ENCODE measurements at places on chromosomes 3 and 15.

DNA sequence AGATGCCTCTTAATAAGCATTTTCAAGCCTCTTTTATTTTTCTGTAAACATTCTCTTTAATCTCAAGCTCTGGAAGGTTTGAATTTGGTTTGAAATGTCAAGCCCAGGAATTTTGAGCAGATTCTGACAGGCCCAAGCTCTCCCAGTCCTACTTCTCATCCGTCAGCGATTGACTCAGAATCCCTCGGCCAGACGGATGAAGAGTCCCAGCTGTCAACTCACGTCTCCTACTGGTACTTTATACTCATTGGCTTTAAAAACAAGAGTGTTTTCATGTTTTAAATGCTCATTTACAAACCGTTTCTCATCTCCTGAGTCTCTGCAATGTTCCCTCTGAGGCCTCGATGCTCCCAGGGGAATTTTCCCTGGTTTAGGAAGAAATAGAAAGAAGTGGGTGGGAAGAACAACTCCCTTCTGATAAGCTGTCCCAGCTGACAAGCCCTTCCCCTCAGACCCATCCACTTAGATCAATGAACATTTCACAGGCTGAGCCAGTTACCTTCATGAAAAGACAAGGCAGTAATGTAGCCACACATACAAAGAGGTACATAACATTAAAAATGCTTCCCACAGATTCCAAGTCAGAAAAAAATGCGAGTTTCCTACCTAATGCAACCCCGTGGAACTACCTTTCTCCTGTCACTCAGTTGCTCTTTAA lies 478.2 kb upstream of the DPH6 start:
- H3K4me3 ChIP-seq = no peak overlapping the region
- peak; percentile 24 for DNase-seq
- H3K27ac ChIP-seq = no peak overlapping the region

DNA sequence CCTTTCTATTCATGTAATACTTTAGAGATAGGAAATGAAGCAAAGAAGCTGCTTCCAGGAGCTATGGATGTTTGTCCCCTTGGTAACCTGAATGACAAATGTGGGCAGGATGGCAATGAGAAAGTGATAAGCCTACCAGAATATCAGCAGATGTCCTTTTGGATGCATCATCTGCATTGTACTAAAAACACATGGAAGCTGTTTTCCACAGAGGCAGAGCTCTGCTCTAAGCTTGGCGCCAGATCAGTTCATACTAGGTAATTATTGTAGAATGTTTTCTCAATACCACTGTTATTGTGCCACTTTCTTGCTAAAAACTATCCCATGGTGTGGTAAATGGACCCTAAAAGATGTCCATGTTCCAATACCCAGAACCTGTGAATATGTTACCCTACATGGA lies 100.2 kb downstream of the DTWD1 start:
- DNase-seq = no peak
- H3K4me1 ChIP-seq = peaks cover 21% of the 10 kb centered on the region
- H3K4me3 ChIP-seq = no peak overlapping the region
- H3K27me3 ChIP-seq = no peaks in the 10 kb centered on the region

DNA sequence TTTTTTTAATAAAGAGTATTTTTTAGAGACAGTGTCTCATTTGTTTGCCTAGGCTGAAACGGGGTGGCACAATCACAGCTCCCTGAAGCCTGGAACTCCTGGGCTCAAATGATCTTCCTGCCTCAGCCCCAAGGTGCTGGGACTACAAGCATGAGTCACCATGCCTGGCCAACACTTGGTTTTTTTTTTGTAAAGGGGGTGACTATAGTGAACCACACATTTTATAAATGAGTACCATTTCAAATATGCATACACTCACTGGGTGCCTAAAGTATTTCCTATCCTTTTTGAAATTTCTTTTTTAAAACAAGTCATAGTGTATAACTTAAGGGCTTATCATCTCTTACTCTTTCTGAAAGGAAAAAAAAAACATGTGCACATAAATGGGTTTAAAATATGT lies 325.2 kb upstream of the MEIS2 start:
- no peak overlapping the region for H3K4me3 ChIP-seq
- H3K27me3 ChIP-seq = no peaks in the 10 kb centered on the region
- no peak for DNase-seq
- no peaks in the 10 kb centered on the region for H3K4me1 ChIP-seq
- H3K27ac ChIP-seq = no peak overlapping the region

DNA sequence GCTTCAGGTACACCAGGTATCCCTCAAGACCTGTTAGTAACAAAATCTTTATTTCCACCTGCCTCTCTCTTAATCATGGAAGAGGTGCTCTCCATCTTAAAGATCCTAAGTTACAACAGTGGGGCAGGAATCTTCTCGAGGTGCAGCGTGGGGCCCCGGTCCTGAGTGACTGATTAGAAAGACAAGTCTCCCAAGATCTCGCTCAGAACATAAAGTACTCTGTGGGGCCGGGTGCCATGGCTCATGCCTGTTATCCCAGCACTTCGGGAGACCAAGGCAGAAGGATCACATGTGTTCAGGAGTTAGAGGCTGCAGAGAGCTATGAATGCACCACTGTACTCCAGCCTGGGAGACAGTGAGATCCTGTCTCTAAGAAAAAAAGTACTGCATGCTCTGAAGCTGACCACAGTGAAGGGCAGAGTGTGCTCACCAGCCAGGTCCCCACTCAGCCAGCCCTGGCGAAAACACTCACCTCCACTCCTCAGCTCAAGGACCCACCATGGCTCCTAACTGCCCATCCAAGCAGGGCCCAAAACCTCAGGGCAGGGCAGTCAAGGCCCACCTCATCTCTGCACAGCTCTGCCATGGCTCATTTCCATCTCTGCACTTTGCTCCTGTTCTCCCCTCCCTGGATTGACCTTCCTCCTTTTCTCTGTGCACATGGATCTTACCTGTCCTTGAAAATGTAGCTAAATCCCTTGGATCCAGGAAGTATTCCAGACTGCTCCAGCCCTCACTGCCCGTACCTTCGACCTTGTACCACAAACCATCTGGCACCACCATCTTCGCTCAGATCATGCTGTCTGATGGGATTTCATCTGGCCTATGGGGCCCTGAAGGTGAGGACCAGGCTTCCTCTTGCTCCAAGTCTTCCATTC lies 7.1 kb downstream of the SEMA7A start:
- no peak for DNase-seq
- peaks cover 34% of the 10 kb centered on the region for H3K4me1 ChIP-seq
- H3K36me3 ChIP-seq = no peaks in the 10 kb centered on the region

- no peaks in the 10 kb centered on the region for H3K36me3 ChIP-seq
- H3K27ac ChIP-seq = peak overlapping the region; percentile 16
- no peak for DNase-seq
- H3K4me1 ChIP-seq = no peaks in the 10 kb centered on the region
- no peaks in the 10 kb centered on the region for H3K27me3 ChIP-seq
Measured at GRCh38 chr15:90685591-90686434, 31.3 kb upstream of the BLM start.

DNA sequence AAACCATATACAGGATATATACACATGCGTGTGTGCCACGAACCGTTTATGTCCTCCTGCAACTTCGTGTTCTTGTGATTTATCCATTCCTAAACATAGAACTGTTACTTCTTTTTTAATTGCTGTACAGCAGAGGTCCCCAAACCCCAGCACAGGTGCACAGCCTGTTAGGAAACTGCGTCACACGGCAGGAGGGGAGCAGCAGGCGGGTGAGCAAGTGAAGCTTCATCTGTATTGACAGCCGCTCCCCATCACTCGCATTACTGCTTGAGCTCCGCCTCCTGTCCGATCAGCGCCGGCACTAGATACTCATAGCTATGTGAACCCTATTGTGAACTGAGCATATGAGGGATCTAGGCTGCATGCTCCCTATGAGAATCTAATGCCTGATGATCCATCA lies 34.9 kb upstream of the NRROS start:
- no peaks in the 10 kb centered on the region for H3K36me3 ChIP-seq
- no peak for DNase-seq
- no peak overlapping the region for H3K4me3 ChIP-seq
- H3K4me1 ChIP-seq = peaks cover 7% of the 10 kb centered on the region
- no peaks in the 10 kb centered on the region for H3K27me3 ChIP-seq

GRCh38 chr3:196942915-196943277 lies 568 bp upstream of the NCBP2 start:
- peak overlapping the region; percentile 88 for H3K4me3 ChIP-seq
- H3K36me3 ChIP-seq = peaks cover 32% of the 10 kb centered on the region
- H3K4me1 ChIP-seq = peaks cover 30% of the 10 kb centered on the region
- no peaks in the 10 kb centered on the region for H3K27me3 ChIP-seq
- peak overlapping the region; percentile 94 for H3K27ac ChIP-seq

Measured in left lung (tissue), 14 donors.